ENCODE measurements at places on chromosomes 1 and 21.
A peak's percentile ranks its signal among the peaks of the same experiment; 100 is the strongest.

DNA sequence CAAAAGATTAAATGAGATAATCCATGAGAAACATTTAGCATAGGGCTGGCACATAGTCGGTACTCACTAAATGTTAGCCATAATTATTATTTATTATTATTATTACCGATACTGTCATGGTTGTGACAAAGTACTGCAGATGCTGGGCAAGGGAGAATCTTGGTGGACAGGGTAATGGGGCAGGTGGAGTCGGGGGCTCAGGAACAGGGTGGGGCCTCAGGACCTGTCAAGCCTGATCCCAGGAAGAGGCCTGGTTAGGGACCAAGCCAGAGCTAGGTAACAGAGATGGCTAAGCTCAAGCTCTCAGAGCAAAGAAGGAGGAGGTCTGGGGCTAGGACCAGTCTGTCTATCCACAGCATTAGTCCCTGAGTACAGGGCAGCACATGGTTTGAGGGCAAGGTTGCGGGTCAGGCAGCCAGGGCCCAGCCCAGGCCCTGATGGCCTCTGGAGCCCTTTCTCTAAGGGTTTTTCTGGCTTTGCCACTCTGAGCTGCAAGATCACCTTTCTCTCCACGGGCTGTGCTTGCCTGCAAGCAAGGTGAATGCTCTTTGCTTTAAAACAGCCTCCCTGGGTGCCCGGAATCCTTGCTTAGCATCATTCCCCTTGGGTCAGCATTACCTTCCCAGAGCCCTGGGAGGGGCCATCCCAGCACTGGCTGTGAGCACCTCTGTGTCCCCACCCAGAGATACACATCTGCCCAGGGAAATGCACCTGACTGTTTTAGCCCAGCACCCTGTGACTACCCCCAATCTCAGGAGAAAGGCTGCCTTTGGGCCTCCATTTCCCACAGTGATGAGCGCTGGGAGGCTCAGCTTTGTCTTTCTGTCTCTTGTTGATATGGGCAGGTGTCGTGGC, 572.0 kb downstream of the PTPRU start:
- DNase-seq = no peak

- DNase-seq = no peak
Observed at GRCh38 chr21:30717105-30717504, 1.5 kb downstream of the KRTAP21-3 start.

DNA sequence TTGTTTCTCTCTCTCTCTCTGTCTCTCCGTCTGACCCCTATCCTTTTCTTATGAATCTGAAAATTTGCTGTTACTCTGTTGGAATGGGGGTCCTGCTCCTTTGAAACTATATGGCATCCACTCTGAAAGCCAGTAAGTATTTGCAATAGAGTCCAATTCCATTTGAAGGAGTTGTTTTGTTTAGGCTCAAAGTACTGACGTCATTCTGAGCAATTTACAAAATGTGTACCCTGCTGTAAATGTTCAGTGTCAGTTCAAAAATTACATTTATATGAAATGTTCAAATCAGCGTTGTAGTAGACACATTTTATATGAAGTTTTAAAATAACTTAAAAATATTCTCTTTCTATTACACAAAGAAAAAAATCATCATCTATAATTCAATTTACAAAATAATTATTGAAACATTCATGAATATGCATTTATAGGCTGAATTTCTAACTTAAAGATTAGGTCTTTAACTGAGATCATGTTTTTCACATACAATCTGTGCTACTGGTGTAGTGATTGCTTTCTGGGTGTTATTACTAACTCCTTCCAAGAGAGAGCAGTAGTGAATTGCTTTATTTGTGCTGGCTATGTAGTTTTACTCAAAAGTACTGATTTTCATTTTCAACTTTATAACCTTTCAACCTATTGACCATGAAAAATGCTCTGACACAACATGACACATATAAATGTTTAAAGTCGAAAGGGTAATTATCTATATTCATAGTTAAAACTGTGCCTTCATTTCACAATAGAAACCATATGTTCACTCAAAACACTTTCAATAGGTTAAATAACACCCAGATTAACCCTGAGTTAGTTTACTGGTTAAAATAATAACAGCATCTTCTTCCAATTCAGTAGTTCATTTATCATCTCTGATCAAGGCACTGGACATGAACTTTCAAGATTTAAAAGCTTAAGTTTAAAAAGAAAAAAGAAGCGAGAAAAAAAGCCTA, 253.1 kb upstream of the ADGRL4 start:
- no peak for DNase-seq

DNA sequence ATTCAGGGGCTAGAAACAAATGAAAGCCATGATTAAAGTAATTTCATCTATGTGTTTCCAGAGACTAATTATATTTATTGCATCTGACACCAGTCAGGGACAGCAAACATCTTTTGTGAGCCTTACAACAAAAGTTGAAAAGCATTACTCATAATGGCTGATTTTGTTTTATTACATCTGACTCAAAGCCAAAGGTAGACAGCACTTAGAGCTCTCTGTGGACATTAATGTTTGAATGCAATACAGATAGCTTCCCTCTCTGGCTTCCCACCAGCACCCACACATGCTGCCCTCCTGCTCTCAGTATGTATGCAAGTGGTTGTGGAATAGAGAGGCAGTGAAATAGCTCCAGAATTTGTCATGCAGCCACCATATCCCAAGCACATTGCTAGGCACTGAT, 198.7 kb downstream of the SETD4 start:
- DNase-seq = no peak

DNA sequence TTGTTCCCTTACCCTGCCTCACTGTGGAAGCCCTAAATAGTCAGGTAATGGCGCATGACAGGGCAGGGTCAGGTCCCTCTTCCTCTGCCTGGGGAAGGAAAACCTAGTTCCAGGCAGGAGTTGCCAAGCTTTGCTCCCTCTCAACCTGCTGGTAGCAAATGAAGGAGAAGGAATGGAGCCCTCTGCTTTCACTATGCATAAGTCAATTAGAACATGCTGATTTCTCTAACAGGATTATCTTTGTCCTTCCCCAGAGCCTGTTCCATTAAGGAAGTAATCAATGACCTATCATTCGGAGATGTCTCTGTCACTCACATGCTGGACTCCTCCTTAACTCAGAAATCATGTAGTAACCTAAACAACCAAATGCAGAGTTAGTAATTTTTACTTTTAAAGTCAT, 161.8 kb upstream of the NFIA start:
- DNase-seq = no peak

DNA sequence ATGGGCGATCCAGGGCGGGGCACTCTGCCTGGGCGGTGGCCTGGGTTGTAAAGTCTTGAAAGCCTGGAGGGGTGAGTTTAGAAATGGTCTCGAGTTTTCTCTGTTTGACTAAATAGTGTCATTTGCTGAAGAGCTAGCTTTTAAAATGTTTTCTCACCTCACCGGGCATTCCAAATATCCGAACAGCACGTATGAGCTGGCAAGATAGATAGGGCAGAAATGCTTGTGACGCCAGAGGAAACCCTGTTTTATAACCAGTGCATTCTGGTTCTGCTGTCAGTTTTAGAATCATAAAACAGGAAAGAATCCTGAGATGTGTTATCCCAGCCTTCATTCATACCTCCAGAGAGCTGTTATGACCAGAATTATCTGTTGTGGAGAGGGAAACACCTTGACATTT, 725 bp downstream of the RTCA start:
- no peak for DNase-seq

DNA sequence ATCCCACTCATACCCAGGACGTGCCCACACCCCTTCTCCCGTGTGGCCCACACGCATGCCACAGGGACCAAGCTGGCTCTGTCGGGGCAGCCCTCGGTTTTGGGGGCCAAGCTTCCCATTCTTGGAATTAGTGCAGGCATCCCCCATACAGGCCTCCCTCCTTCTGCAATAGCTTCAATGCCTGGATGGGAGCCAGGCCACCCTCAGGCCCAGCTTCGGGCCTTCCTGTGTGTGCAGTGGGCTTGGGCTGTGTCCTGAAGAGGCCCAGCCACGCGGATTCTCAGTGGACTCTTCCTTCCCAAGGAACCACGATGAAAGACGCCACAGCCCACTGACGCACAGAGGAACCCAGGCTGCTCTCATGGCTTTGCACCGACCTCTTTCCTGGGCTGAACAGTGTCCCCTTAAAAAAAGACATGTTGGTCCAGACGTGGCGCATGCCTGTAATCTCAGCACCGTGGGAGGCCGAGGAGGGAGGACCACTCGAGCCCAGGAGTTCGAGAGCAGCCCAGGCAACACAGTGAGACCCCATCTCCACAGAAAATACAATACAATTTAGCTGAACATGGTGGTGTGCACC, 3.4 kb downstream of the KRTAP10-11 start:
- DNase-seq = no peak

DNA sequence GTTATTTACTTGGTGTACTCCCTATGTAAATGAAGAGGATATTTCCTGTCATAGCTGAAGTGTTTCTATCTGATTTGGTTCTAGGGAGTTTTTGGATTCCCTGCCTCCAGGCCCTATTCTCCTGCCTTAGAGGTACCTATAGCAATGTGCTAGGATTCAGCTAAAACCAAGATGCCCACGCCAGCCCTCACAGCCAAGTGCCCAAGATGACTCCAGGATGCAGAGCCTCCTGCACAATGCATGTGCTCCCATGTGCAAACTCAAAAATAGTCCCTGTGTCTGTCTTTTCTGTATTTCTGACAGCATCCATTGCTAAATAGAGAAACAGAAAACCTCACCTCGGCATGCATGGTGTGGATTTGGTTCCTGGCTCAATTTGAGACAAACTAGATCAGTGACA, 887 bp upstream of the TARBP1 start:
- DNase-seq = no peak

- no peak for DNase-seq
Observed at GRCh38 chr1:34847094-34847493, 12.5 kb downstream of the SMIM12 start.

GRCh38 chr1:54413295-54413694, 7.1 kb upstream of the SSBP3 start:
- DNase-seq = no peak

GRCh38 chr1:39230261-39231190, 26.0 kb downstream of the MACF1 start:
- no peak for DNase-seq

- peak; percentile 1 for DNase-seq
Observed at GRCh38 chr1:23282957-23283356, 61.1 kb downstream of the HNRNPR start.

DNA sequence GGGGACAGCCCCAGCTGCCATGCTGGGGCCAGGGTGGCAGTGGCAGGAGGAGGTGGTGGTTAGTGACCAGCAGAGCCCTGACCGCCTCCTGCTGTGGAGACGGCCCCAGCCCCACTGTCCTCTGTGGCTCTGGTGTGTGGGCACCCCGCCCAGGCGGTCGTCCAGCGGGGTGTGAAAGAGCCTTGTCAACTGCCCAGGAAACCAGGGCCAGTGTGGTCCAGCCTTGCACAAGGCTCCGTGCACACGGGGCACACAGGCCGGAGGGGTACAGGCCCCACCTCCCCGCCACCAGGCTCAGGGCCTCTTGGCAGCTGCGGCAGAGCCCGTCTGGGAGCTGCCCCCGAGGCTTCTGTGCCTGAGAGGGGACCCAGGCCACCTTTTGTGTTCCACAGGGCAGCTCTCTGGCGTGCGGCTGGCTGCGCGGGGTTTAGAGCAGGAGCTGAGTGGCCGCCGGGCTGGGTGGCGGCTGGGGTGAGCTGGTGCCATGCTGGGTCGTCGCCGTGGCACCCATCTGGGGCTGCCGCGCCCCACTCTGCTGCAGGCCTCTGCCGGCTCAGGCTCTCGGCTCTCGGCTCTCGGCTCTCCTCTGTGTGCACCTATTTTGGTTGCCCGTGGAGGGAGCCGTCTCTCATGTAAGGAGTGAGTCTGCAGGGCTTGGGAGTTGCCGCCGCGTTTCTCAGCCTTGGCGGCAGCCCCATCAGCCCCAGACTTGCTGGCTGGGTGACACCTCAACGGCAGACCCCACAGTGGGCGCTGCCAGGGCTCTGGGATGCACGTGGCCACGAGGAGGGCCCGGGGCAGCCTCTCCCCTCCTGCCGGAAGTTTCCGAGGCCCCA, 36.1 kb downstream of the SLX9 start:
- DNase-seq = no peak

- DNase-seq = no peak
Observed at GRCh38 chr21:14683063-14683462, 136.9 kb upstream of the SAMSN1 start.

DNA sequence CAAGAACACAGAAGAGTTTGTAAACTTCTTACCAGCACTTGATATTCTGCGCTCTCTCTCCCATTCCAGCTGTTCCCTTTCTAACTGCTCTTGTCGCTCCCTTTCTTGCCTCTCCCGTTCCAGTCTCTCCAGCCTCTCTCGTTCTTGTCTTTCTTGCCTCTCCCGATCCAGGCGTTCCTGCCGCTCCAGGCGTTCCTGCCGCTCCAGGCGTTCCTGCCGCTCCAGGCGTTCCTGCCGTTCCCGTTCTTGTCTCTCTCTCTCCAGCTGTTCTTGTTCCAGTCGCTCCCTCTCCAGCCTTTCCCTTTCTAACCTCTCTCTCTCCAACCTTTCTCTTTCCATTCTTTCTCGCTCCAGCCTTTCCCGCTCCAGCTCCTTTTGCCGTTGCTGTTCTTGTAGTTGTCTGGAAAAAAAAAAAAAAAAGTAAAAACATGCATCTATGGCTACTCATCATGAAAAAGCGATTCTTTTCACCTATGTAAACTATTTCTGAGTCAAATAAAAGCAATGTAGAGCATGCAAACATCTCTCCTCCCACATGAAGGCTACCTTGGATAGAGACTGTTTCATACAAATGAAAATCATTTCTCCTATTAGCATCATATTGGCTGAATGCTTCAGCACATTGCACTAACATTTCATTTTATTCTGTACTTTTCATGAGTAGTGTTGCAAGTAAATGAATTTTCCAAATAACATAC, 91.5 kb upstream of the LBR start:
- DNase-seq = no peak

GRCh38 chr1:149936992-149937705, 470 bp upstream of the MTMR11 start:
- DNase-seq = peak; percentile 79

GRCh38 chr1:53678507-53678906, 60.5 kb downstream of the GLIS1 start:
- no peak for DNase-seq

GRCh38 chr1:180188091-180188506, 33.4 kb downstream of the QSOX1 start:
- no peak for DNase-seq

DNA sequence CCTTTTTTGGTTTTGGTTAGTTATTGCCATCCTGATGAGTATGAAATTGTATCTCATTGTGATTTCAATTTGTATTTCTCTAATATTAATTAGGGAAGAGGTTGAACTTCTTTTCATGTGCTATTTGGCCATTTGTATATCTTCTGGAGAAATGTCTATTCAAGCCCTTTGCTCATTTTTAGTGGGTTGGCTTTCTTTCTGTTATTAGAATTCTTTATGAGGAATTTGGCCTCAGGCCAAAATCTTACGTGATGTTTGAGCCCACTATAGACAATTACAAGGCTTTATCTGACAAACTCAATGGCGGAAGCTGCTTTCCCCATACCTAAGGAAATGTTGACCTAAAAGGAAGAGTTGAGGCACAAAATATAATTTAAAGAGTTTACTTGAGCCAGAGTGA, 32.9 kb downstream of the IVNS1ABP start:
- no peak for DNase-seq

Measured in keratinocyte (primary cell).